ENCODE measurements at places on chromosomes 12 and 14. TPM values are rescaled to one million over a fixed set of nuclear protein-coding genes. Genes with fewer than 3 reads are reported as not detected.

Gene INSM2
- not detected for total RNA-seq

Gene LHX5
- total RNA-seq = not detected

Gene TGFB3
- total RNA-seq = 15.0 TPM

Gene RERG
- total RNA-seq = not detected

Gene ARHGAP9
- 0.32 TPM for total RNA-seq

Gene PLXNC1
- 21.1 TPM for total RNA-seq

Gene TAS2R20
- 1.6 TPM for total RNA-seq

Gene CCDC184
- 0.32 TPM for total RNA-seq
